ENCODE measurements at places on chromosomes 6 and 20.

DNA sequence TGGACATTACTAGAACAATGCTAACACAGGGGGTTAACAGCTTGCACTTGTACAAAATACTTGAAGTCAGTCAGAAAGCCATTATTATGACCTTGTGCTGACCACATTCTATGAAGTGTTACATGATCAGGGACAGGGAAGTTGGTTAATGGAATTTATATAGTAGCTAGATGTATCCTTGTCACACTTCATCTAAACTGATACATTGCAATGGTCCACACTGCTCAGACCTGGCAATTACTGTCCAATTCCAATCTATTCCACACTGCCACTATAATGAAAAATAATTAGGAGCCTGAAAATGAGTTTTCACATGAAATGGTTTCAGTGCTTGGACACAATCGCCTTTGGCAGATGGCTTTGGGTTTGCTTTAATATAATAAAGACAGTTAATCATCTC lies 850.8 kb downstream of the EPHA7 start:
- DNase-seq, result no peak

GRCh38 chr6:139349464-139350020 lies 24.9 kb downstream of the CITED2 start:
- no peak for DNase-seq

DNA sequence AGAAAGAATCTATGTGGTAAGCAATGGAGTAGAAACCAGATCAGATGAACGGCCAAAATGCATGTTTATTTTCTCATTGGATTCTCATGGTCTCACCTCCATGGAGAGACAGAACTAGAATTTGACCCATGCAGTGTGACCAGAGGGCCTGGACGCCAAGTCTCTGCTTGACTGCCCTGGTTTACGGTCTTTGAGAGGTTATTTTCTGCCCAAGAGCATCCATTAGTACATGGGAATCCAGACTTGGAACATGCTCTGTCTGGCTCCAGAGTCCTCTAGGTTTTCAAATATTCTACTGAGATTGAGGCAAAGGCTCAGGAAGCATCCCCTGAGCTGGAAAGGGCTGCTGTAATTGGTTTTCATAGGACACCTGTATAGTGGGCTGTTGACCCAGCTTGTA lies 45.5 kb upstream of the UST start:
- DNase-seq, result no peak

DNA sequence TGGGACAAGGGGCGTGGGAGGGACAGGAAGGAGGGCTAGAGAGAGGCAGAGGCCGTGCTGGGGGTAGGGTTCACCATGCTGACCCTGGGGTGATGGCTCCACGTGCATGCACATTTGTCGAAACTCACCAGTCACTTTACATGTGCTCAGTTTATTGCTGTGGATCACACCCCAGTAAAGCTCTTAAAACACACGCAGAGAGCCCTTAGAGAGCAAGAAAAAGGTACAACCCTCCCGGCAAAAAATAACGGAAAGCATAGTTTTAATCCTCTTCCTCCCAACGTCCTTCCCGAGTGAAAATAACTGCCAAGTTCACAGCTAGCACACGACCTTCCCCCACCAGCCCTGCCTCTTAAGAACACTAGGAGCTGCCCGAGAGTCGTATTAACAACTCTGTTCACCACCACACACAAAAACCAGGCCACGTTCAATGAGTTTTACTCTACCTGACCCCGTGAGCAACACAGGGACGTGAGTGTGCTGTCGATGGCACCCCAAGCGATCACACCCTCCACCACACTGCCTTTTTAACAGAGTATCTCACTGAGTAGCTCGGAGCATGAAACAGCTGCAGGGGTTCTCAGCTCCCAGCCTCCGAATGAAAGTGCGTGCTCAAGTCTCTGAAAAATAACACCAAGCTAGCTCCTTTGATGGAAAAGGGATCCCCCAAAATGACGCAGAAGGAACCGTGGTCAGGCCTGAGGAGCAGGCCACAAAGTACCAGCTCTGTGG lies 39.7 kb downstream of the TAF4 start:
- DNase-seq, result no peak

Data from nephron progenitor cell (in vitro differentiated cells).